ENCODE measurements at places on chromosomes 1 and 21. TPM values are rescaled to one million over a fixed set of nuclear protein-coding genes. Genes with fewer than 3 reads are reported as not detected.

Gene ANKRD34A
- total RNA-seq, result 1.9 TPM

Gene REN
- total RNA-seq, result not detected

Gene LRRC38
- not detected for total RNA-seq

Gene GIPC2
- total RNA-seq, result not detected

Gene KIAA1614
- 0.09 TPM for total RNA-seq

Gene CHIA
- total RNA-seq, result not detected

Gene CDA
- 5.3 TPM for total RNA-seq

Gene CDC14A
- total RNA-seq, result 60.1 TPM

Gene LCE1D
- total RNA-seq, result not detected

Gene HSF2BP
- total RNA-seq, result not detected

Gene RNF186
- total RNA-seq, result not detected

Gene PALMD
- total RNA-seq, result not detected

Gene CHI3L2
- 13.5 TPM for total RNA-seq

Gene HUNK
- total RNA-seq, result not detected

All from natural killer cell (primary cell).